ENCODE measurements at places on chromosomes 4 and X. TPM values are rescaled to one million over a fixed set of nuclear protein-coding genes. Genes with fewer than 3 reads are reported as not detected.

The AADAT gene
- total RNA-seq, result 3.6 TPM

The FGF16 gene
- total RNA-seq, result not detected

The AMTN gene
- 1.3 TPM for total RNA-seq

The AFM gene
- not detected for total RNA-seq

The SPOCK3 gene
- 2.3 TPM for total RNA-seq

The NUDT10 gene
- total RNA-seq, result 0.34 TPM

The CT45A2 gene
- total RNA-seq, result not detected

The PPP1R2C gene
- total RNA-seq, result not detected

The IL2 gene
- total RNA-seq, result not detected

The OPHN1 gene
- total RNA-seq, result 7.9 TPM

The HPGDS gene
- not detected for total RNA-seq

The JADE3 gene
- total RNA-seq, result 10.7 TPM

The CT83 gene
- not detected for total RNA-seq

The TLR10 gene
- total RNA-seq, result under 0.01 TPM

The CC2D2A gene
- 8.3 TPM for total RNA-seq

The SPACA5 gene
- total RNA-seq, result not detected

The CENPE gene
- total RNA-seq, result 1.0 TPM

The NDUFB11 gene
- total RNA-seq, result 28.8 TPM

The HERC6 gene
- total RNA-seq, result 7.8 TPM

The TRIML2 gene
- total RNA-seq, result under 0.01 TPM

The GRIA3 gene
- not detected for total RNA-seq

The NAP1L5 gene
- 1.7 TPM for total RNA-seq

The CYLC1 gene
- not detected for total RNA-seq

The FMR1 gene
- 35.2 TPM for total RNA-seq

The RAB39B gene
- 0.07 TPM for total RNA-seq

The GLRB gene
- 6.2 TPM for total RNA-seq

The HDAC8 gene
- total RNA-seq, result 12.3 TPM

The TMEM144 gene
- 13.3 TPM for total RNA-seq

The DMRTC1B gene
- not detected for total RNA-seq

The RADX gene
- total RNA-seq, result 2.7 TPM

The HHIP gene
- under 0.01 TPM for total RNA-seq

The MOSPD2 gene
- 21.2 TPM for total RNA-seq

The MTMR8 gene
- total RNA-seq, result 1.1 TPM

The ELF2 gene
- total RNA-seq, result 28.7 TPM

The NPFFR2 gene
- not detected for total RNA-seq

The HOPX gene
- 19.6 TPM for total RNA-seq

The ANOS1 gene
- 4.0 TPM for total RNA-seq

Data from nasal cavity respiratory epithelium epithelial cell of viscerocranial mucosa (primary cell).